ENCODE measurements at places on chromosomes 7 and 10.

DNA sequence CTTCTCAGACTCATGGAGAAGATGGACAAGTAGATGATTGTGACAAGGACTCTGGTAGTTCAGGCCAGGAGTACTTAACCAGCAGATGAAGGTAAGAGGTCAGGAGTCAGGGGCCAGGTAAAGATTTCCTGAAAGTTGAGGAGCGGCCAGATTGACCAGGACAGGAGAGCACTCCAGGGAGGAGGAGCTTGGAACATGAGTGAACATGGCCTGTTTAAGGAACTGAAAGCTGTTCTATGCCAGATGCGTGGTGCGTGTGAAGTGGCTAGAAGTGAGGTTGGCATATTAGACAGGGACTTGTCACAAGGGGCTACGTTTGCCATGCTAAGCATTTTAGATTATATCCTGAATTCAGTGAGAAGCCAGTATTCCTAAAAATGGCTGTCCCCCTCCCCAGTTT, 157.2 kb downstream of the WNT2 start:
- DNase-seq = no peak

GRCh38 chr10:45280113-45280760, 35.2 kb downstream of the OR13A1 start:
- DNase-seq = no peak

DNA sequence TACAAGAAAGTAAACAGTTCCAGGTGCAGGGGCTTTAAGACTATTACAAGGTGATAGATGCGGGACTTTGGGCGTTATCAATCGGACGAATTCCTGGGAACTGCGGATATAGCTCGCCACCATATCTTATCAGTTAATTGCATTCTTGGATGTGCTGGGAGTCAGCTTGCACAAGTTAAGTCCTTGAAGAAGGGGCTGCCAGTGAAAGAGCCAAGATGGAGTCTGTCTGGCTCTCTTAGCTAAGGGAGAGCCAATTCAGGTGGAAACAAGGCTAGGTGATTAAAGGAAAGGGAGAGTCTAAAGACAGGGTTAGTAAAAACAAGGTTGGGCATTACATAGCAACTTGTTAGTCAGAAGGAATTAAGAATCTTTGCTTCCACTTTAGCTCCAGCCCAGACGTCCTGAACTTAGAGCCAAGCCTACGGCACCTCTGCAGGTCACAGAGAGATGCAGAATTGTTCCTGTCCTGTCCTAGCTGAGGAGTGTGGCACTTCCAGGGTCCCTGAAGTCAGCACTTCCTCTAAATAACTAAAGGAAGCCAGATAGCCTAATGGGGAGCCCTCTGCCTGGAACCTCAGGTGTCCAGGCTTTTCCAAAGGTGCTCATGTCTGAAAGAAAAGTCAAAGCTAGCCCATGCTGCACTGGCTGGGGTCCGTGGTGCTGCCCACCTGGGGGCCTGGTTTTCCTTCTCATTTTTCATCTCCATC, 17.3 kb downstream of the ZC3HAV1 start:
- DNase-seq = no peak

GRCh38 chr10:68133523-68133922, 24.2 kb downstream of the MYPN start:
- DNase-seq = no peak

- no peak for DNase-seq
Observed at GRCh38 chr10:99435986-99436638, 5.7 kb upstream of the GOT1 start.

GRCh38 chr7:126699707-126700106, 553.0 kb downstream of the GRM8 start:
- no peak for DNase-seq

GRCh38 chr7:47394216-47394615, 187.7 kb downstream of the TNS3 start:
- DNase-seq = no peak

GRCh38 chr7:11175371-11175770, 201.7 kb downstream of the PHF14 start:
- no peak for DNase-seq

DNA sequence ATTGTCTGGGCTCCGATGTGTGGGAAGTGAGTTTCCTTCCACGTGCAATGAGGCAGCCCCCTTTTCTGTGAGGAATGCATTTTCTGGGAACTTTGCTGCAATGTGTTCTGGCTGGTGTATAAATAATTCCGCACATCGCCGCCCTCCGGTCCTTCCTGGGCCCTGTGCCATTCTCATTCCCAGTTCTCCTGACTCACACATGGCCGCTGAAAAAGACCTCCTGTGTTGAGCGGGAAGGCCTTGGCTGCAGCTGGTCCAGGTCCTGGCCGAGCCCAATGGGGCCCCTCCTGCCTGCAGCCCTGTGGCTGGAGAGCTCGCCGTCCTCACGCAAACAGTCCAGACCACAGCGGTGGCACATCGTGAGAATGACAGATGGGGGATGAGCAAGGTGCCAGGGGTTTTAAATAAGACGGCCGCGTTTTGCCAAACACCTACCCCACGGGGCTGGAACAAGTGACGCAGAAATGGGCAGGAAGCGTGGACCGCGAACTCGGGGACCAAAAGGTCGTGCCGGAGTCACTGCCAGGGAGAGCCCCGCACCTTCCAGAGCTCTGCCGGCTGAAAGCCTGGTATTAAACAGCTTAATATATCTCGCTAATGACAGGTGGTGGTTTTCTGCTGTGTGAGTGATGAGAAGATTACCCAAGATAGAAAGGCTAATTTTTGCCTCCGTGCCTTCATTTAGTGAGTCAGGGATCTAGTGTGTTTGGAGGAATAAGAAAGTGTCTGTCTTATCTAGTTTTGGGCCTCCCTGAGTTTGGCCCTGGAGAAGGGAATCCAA, 37.0 kb downstream of the FAM20C start:
- DNase-seq = no peak

DNA sequence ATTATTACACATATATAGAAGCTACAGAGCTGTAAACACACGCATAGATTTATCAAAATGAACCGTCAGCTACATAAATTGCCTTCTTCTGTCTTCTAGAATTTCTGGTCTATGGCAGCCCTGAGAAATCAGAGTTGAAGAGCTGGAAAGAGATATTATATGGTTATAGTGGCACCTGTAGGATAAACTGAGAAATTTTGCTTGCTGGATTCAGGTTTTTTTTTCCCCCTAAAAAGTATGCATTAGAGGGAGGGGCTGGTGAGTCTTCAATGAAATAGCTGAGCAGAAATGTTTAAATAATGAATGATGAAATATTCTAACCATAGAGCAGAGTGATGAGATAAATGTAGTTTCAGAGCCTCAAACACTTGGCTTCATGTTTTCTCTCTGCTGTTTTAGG, 78.0 kb upstream of the DYNC1I1 start:
- DNase-seq = no peak

DNA sequence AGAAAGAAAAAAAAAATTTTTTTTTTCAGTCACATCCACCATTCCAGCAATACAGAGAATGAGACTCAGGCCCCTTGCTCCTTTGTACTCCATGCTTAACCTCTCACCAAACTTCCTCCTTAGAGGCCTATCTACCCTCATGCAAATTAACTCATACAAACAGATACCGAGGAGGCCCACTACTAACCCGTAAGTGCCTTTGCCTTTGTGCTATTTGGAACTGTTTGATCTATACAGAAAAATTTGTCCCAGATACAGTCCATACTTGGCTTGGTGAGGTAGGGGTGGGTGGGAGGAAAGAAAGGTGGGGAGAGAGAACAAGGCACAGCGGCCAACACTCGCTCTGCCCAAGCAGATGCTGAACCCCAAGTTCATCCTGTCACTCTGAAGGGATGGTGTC, 87.8 kb upstream of the DUSP5 start:
- no peak for DNase-seq

- DNase-seq = no peak
Observed at GRCh38 chr7:26144184-26145080, 7.6 kb upstream of the NFE2L3 start.

GRCh38 chr10:44935966-44936295, 23.7 kb upstream of the RASSF4 start:
- DNase-seq = no peak

GRCh38 chr7:27863880-27864279, 123.9 kb downstream of the TAX1BP1 start:
- DNase-seq = no peak

DNA sequence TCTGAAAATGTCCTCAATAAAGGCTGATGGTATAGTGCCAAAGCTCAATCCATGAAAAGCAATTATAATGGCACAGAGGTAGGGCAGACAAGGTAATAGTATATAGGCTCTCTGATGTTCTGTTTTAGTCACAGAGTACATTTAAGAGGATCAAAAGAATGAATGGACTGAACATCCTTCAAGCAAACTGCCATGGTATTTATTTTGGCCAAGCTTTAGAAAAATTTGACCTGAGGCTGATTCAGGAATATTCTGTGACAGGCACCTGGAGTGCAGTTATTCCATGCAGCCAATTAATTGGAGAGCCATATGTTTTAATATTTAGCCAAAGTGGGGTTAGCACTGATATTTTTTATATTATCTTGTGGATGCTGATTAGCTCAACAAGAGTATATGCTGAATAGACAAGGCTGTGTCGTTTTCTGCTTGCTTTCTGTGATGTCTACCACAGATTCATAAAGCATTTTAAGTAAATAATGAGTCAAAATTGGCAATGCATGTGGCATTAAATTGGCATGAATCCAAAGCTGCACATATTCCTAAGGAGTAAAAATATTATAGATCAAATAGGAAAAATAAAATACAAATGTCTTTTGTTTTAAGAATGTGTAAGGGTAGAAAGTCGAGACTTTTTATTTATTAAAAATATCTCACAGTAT, 177.4 kb downstream of the PCLO start:
- DNase-seq = no peak

- DNase-seq = no peak
Observed at GRCh38 chr10:96996275-96996965, 164.3 kb downstream of the LCOR start.

DNA sequence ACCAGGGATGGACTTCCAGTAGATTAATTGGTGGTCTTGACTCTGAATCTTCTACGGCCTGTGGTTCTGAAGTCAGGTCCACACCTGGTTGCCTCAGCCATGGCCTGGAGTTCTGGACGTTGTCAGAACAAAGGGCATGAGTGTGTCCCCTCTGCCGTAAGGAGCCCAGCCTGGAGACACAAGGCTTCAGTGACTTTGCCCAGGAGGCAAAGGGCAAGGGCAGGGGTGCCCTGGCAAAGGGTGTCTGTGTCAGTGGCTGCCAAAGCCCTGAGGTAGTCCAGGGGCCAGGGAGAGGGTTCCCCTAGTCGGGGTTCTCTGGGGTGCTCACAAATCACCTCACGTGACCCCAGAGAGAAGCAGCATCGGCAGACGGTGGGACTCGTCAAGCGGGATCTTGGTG, 273.2 kb upstream of the ZNF32 start:
- DNase-seq = no peak
